Stimulated activated CD8-positive, alpha-beta memory T cell treated with anti-CD3 and anti-CD28 coated beads, Interleukin-4, amount 100 ng/mL, for 1 hour (primary cell): ENCODE measurements at places on chromosomes 4 and X.

GRCh38 chr4:125303058-125303457 lies 11.7 kb upstream of the FAT4 start:
- no peak for DNase-seq

- DNase-seq: no peak
These were observed 21.0 kb downstream of the PDK3 start for GRCh38 chrX:24485976-24486680.

- no peak for DNase-seq
These were observed 8.4 kb upstream of the ELF4 start for GRCh38 chrX:130118441-130119311.

DNA sequence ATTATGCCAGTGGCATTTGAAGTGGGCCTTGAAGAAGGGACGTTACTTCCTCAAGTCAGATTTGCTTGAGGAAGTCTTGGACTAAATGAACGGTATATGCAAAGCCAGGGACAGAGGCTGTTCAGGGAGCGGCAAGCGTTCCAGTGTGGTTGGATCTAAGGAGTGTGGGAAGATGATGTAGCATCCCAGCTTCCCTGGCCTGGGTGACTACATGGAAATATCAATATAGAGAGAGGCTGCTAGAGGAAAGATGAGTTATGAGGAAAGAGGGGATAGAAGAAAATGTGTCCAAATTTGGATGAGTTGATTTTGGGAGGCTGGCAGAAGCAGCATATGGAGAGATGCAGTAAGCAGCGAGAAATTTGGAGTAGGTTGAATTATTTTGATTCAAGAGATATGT lies 432.5 kb upstream of the TENM3 start:
- no peak for DNase-seq

DNA sequence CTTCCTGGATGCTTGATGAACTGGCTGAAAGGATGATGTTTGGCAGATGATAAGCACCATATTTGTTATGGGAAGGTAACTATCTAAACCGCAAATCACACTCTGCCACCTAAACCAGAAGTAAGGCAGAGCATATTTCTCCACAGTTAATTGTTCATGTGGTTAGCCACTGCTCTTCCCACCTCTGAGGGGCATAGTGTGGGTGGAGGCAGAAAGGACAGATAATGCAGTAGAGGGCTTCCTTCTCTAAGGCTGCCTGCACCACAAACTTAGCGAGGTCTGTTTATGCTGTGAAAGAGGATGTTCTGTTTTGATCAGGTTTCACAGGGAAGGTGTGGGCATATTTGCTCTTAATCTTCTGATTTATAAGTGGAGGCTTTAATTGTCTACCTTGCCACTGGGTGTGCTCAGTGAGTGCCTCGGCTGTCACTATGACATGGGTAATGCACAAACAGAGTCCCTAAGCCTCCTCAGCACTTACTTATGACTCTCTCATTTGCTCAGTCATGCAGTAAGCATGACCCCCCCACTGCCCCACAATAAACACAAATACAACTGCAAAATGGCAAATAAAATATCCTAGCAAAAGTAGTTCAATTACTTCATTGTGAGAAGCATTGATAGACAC lies 401.0 kb downstream of the TMA16 start:
- DNase-seq: peak; percentile 2

DNA sequence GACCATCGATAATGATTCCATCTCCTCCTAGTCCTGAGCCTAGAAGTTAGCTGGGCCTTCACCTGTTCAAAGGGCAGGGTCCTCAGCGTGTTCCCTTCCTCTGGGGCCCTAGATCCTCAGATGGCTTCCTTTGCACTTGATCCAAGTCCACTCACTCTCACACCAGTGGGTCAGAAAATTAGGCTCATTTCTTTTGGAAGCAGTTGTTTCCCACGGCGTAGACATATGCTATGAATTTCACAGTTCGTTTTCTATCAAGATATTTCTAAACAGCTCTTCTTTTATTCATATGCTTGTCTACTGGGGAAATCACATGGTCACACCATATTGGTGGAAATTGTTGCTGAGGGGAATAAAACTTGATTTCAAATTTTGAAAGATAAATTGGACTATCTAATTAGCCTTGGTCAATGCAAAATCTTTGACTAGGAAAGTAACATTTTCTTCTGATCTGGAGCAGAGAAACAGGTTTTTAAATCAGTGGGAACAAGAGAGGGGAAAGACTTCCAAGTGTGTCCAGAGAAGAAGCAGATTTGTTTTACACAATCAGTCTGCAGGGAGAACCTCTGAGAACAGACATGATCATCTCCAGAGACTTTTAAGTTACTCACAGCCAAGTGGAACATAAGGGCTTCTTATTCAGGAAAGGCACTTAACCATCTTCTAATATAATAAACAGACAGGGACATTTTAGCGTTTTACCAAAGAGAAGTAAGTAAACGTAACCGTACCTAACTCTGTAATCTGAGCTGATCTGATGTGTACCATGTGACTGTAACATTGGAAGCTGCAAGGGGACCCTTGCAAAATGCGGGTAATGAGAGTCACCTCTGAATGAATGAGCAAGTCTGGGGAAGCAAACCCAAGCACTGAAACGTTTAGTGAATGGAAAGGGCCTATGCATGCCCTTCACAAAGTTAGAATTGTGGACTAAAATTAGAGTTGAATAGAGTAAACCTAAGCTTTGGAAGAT lies 455.7 kb upstream of the FAT1 start:
- no peak for DNase-seq

- no peak for DNase-seq
These were observed 626 bp downstream of the YTHDC1 start for GRCh38 chr4:68349279-68349648.

DNA sequence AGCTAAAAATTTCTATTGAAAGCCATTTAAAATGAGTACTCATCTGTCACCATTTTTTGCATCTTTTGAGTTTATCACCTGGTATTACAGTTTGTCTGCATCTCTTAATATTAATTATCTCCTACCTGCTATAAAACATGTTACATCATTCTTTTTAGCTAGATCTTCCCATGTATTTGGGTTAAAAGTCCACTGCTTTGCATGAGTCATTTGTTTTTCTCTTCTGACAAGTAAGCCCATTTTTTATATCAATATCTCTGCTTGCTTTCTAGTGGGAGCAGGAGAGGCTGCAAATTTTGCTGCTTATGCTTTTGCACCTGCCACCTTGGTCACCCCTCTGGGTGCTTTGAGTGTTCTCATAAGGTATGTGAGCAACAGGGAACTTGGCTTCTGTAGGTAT lies 16.1 kb downstream of the NIPAL1 start:
- DNase-seq: no peak

DNA sequence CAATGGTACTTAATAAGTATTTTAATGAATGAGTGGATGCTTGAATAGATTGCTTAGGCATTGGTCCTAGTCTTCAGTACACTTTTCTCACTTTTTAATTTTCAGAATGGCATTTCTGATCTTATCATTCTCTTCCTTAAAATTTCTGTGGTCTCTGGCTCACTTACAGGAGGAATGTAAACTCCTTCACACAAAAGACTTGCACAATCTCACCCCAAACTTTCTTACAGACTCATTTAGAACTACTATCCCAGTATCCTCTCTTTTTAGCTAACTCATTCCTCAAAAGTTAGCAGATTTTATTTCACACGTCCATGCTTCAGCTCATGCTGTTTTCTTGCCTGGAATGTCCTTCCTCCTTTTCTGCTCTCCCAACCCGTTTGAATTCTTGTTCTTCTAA lies 350.1 kb downstream of the GRXCR1 start:
- no peak for DNase-seq

GRCh38 chr4:145498430-145498829 lies 16.8 kb downstream of the SMAD1 start:
- no peak for DNase-seq

- no peak for DNase-seq
These were observed 1.4 kb downstream of the COX7B start for GRCh38 chrX:77900688-77901087.

DNA sequence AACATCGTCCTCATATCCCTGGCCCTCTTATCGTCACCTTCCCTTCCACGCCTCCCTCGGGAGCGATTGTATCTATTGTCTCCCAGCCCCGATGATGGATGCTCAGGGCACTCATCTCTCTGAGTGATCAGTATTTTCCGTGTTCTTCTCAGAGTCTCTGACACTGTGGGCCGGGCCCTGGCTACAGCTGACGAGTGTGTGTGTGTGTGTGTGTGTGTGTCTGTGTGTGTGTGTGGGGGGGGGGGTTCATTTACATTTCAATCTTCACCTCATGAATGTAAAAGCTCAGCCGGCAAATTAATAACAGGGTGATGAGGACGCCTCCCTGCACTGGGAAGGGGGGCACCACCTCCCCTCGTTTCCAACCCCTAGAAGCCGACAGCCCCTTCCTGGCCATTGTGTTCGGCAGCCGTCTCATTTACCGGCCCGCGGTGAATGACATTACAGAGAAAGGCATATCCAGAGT lies 159.5 kb downstream of the SHOX start:
- no peak for DNase-seq

DNA sequence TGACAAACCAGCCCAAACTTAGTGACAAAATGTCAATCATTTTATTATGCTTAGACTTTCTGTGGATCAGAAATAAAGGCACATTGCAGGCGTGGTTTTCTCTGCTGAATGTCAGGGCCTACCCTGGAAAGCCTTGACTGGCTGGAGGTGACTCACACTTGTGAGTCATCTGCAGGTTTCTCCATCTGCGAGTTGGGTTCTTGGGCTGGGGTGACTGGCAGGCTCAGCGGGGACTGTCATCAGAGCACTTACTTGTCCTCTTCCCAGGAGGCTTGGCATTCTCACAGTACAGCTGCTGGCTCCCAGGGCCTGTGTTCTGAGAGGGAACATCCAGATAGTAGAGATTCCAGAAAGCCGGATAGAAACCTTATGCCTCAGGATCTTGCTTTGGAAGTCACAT lies 153.8 kb upstream of the AGA start:
- no peak for DNase-seq

DNA sequence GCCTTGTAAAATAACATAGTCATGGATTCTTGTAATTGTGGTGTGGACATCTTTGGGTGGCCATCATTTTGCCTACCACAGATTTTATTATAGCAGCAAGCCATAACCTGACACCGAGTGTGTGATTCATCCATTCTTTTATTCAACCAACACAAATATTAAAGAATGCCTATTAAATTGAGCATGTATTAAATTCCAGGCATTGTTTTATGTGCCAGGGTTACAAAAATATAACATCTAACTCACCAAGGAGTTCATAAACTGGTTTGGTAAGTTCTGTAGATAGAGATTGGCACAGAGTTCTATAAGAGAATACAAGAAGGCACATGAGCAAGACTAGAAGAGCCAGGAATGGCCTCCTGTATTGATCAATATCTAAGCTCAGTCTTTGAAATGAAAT lies 18.0 kb downstream of the NBDY start:
- DNase-seq: no peak
